ENCODE measurements at places on chromosomes 3 and 15.

DNA sequence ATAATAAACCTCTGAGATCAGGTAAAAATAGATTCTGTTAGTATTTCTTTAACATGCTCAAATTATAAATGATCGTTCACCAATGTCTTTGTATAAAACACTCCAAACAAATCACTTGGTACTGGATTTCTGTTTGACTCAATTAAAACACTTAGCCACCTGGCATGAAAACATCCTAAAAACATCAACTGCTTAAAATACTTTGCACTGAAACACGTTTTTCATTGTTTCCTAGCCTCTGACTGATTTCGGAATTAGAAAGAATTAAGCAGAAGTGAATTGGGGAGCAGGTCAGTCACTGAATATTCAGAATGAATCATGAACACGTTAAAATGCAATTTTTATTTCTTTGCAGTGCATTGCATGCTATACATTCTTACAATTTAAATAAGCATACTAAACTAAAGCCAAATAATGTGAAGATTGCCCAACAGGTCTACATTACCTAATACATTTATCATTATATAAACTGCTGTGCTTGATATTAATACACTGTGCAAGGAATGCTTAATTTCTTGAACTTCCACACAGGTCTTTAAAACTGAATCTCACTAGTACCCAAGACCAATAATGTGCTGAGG, 1.6 kb downstream of the THRB start:
- DNase-seq: no peak

GRCh38 chr3:190591080-190591479, 77.2 kb downstream of the IL1RAP start:
- DNase-seq: no peak

DNA sequence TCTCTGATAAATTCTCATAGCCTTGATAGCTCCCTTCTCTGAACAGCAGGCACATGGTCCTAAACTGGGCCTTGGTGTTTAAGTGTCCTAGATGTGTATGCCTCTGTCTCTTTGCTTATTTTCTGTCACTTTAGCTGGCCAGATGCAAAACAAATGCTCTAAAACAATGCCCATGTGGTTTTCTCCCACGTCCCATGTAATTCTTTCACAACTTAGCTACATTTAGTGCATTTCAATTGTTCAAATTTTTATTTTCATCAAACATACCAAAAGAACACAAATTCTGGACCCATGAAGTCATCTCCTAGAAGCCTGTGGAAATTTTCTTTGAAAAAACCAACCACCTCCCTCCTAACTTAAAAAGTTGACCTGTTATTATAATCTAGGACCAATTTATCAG, 491.3 kb upstream of the AGTR1 start:
- DNase-seq: no peak

DNA sequence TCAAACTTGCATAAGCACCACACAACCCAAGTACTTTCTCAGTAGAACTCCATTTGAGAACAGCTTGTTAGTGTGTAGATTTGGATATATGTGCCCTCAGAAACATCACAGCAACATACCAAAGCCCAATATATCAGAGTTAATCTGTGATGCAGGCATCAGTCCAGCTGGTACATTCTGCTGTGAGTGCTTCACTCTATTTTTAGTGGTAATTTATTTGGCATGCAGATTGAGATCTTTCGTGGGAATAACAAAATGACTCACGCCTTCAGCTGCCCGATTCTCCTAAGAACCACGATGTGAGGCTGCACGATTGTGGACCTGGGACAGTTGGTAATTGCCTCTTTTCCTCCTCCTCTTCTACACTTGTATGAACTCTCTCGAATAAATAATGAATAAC, 730.7 kb downstream of the SQOR start:
- no peak for DNase-seq

- no peak for DNase-seq
These were observed 6.2 kb upstream of the ZNF280D start for GRCh38 chr15:56739474-56739873.

DNA sequence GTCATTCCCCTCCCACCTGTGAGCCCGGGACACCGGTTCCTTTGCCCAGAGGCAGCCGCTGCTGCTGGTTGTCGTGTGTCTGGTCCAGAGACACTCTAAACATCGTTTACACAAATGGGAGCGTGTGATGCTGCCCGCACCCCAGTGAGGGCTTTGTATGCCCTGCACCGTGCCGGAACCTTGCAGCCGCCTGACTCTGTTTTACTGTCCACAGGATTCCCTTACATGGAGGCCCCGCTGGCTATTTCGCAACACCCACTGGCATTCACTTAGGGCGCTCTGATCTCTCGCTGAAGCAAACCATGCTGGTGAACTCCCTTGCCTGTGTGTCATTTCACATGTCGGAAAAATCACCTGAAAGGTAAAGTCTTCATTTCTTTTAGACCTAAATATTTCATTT, 100.8 kb upstream of the SLC6A6 start:
- no peak for DNase-seq

GRCh38 chr3:7734456-7734855, 767.2 kb upstream of the LMCD1 start:
- DNase-seq: no peak
